ENCODE measurements at places on chromosomes 2 and 18.

DNA sequence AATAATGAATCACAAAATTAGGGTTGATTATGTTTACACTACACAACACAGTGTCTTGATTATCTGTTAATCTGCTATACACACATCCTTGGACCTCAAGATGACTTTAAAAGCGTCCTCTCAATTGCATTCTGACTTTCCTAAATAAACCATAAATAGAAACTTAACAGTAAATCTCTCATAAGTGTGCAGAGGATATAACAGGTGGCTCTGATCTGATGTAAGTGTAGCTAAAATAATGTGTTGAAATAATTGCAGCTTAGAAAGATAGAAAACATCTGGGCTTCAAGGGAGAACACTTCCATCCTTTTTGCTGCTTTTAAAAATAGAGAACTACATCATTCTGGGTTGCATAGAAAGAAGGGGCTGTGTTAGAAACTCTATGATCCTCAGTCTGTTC, 78.4 kb upstream of the EFEMP1 start:
- DNase-seq, result no peak

DNA sequence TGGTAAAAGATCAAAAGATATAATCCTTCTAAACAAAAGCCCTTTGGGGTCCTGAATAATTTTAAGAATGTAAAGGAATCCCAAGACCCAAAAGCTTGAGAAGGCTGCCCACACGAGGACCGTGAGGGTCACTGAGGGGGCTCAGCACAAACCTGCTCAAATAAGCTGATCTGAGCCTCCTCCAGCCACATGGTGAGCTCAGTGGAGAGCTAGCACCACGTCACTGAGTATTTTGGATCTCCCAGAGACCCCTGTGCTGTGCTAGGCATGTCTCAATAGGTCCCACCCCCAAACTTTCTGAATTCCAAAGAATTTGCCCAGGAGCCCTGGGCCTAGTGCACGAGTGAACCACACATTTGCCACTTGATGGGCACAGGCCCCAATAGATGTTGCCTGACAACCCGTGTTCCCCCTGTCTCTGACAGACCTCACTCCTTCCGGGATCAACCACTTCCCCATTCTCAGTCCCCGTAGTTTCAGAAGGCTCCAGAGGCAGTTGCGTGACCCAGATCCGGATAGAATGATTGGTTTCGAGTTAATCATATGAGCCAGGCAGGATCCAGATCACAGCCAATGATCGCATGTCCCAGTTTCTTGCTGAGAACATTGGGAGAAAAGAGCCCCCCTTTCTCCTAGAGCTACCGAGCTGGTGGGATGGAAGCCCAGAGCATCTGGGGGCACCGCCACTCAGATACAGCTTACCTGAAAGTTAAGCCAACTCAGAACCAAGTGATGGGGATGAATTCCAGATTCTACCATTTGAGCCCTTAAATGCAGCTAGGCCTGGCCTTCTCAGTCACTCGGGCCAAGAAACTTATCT, 203.8 kb downstream of the TNS1 start:
- DNase-seq, result no peak

- DNase-seq, result no peak
Measured at GRCh38 chr2:202091476-202091875, 18.4 kb downstream of the KIAA2012 start.

GRCh38 chr2:80061881-80062280, 242.7 kb downstream of the LRRTM1 start:
- no peak for DNase-seq

- no peak for DNase-seq
Measured at GRCh38 chr2:42996528-42996927, 204.1 kb upstream of the HAAO start.

DNA sequence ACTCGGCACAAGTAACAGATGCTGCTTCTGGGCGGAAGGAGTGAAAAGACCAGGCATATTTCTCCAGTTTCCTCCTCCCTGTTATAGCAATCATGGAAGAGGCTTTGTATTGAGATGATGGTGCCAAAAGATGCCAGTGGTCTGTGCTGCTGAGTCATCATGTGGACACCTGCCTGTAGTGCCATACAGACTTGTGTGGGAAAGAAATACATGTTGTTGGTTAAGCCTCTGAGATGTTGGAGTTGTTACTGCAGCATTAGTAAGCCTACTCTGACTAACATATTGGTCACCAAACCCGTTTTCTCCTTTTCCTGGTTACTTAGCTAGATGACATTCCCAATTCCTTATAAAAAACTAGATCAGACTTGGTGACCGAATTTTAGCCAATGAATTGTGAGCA, 356.9 kb downstream of the ZNF521 start:
- no peak for DNase-seq

- peak; percentile 30 for DNase-seq
Measured at GRCh38 chr2:162301151-162301804, 17.2 kb downstream of the IFIH1 start.

GRCh38 chr2:47303341-47304148, 99.4 kb upstream of the MSH2 start:
- no peak for DNase-seq

DNA sequence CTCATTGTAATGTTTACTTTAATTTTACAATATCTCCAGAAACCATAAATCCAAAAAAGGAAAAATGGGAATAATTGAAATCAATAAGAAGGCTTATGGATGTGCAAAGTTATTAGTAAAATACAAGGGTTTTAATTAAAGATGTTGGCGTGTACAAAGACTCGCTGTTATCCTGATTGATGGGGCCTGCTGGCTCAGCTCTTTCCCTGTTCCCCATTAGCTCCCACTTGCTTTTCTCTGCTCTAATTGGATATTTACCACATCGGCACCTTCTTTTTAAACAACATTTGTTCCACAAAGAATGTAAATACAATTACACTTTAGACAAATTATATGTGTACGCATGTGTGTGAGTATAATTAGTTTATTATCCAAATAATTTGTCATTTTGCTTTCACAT, 796.6 kb downstream of the ERBB4 start:
- no peak for DNase-seq

DNA sequence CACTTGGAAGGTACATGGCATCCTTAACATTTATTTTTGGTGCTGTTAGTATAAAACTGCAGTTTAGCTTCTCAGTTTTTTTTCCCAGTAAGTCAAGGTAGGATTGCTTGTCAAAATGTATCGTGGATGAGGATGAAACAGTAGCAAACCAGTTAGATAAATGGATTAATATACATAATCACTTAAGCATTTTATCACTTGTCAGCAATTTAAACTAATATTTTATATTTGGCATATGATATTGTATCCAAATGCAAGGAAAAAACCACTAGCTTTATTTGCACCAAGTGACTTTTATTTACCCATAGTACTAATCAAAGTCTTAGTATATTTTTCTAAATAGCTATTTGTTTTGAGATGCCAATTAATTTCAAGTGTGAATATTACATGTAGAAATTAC, 137.7 kb upstream of the XIRP2 start:
- no peak for DNase-seq

- DNase-seq, result peak; percentile 85
Measured at GRCh38 chr2:68441179-68441993, 25.7 kb downstream of the FBXO48 start.

GRCh38 chr2:696463-696862, 19.3 kb upstream of the TMEM18 start:
- DNase-seq, result no peak

- no peak for DNase-seq
Measured at GRCh38 chr2:120316528-120317179, 29.3 kb upstream of the INHBB start.

GRCh38 chr2:235232449-235233433, 261.1 kb upstream of the AGAP1 start:
- no peak for DNase-seq

- DNase-seq, result no peak
Measured at GRCh38 chr18:77102259-77103040, 30.1 kb downstream of the MBP start.

- DNase-seq, result no peak
Measured at GRCh38 chr2:12928197-12928774, 211.6 kb downstream of the TRIB2 start.

DNA sequence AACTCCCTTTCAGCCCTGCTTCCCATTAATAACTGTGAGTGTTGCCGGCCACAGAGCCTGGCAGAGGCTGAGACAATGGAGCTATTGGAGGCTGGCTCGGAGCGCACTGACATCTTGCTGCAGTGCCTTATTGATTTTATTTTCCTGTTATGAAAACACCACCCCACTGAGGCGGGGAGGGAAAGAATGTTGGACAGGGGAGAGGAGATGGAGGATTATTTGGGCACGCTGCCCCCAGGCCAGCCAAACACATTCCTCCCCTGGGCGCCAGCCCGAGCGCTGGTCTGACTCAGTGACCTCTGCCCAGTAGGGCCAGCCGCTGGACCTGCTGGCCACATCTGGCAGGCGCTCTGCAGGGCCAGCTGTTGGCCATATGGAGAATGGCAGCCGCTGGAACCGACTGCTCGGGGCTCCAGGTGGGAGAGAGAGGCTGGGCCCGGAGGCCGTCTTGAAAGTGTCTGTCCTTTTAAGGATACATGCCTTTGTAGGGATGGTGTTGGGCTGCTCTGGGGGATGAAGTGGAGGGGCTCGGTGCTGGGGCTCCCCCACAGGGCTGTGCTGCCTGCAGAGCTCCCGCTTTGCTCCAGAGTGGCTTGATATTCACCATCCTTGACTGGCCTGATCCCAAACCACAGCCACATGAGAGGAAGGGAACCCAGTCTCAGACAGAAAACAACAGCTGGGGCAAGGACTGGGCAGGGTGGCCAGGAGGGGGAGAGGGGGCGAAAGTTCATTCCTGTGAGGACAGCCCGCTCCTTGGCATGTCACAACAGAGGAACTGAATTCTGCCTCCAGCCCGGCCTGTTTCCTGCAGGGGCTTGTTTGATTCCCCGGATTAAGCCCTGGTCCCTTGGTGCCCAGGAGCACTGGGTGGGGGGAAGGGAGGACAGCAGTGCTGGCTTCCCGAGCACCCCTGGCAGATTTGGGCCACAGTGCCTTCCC, 179.0 kb downstream of the KLHL29 start:
- no peak for DNase-seq

DNA sequence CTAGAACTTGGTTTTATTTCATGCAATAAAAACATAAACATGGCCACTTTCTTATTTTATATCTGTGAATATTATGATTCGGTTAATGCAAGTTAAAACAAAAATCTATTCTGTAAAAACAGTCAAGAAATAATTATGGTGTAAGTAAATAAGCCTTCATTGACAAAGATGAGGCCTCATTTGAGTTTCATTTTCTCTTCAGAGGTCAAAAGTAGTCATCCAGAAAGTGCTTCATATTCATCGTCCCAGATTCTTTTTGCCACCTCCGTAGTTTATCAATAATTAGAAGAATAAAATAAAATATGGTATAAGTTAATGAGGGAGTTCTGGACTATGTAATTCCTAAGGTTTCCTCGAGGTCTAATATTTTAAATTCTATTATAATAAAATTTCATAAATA, 19.4 kb upstream of the HNRNPA3 start:
- DNase-seq, result no peak

- DNase-seq, result no peak
Measured at GRCh38 chr2:199757233-199757870, 93.6 kb downstream of the FTCDNL1 start.

DNA sequence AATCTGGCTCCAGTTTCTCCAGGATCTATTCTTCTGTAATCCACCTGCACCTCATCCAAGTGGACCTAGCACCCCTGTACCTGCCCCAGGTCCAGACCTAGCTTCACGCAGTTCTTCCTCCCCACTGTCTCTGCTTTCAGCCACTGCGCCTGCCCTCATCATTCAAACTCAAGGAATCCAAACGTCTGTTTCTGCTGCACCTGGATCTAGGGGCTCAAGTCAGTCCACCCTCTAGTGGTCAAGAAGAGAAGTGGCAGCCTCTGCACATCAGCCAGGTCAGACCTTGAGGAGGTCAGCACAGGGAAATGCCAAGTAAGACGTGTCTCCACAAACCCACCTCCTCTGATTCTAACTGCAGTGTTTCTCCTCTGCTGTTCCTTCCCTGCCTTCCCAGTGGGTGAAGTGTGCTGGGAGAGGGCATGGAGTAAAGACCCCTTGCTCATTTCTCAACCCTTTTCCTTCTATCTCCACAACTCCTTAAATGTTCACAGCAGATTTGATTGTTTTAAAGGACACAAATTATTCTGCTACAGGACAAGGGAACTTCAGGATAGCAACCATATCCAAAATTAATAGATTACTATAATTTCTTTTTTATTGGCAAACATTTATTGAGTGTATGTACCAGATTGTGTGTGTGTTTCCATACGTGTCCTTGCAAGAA, 8.6 kb upstream of the RNF152 start:
- DNase-seq, result no peak

DNA sequence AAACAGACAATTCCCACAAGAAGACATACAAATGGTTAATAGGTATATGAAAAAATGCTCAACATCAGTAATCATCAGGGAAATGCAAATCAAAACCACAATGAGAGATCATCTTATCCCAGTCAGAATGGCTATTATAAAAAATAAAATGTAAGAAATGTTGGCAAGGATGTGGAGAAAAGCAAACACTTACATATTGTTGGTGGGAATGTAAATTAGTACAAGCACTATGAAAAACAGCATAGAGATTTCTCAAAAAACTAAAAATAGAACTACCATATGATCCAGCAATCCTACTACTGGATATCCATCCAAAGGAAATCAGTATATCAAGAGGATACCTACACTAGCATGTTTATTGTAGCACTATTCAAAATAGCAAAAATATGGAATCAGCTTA, 186.6 kb downstream of the NOL4 start:
- DNase-seq, result no peak

DNA sequence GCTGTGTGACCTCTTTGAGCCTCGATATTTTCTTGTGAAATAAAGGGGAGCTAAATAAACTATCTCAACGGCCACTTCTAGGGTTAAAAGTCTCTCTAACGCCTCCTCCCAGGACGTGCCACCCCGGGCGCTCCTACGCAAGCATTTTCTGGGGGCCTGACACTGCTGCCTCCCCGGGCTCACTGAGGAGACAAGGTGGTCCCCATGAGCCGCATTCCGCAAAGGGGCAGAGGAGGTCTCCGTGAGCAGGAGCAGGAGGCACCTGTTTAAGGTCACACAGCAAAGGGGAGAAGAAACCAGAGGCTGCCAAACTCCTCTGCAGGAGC, 913 bp upstream of the WNT10A start:
- DNase-seq, result no peak

DNA sequence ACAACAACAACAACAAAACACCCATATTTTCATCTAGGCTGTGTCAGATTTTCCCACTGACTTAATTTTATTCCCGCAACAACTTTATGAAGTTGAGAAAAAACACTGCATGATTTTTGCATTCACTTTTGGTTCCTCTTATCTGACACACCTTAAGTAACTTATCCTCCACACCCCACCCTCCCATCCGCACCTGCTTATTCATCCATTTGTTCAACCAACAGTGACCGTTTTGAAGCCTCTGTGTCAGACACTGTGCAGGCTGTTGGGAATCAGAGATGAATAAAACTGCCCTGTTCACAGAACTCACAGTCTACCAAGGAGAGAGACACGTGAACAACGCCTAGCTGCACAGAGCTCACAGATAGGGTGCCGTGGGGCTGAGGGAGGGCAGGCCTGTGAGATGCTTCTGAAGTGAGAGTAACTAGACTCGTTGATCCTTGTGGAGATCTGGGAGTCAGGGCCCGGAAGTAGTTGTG, 7.4 kb downstream of the CNNM4 start:
- DNase-seq, result no peak

DNA sequence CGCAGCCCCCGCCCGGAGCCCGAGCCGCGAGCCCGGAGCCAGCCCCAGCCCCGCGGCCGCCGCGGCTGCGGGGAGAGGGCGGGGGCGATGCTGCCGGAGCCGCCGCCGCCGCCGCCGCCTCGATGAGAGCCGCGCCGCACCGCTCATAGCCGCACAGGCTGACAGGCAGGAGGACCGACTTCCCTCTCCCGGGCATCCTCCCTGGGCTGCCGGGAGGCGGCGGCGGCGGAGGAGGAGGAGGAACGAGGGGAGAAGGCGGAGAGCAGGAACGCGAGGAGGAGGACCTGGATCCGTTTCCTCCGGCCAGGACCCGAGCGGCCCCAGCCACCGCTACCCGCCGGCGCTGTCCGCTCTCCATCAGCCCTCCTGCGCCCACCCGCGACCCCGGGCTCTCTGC, 370 bp downstream of the KLHL29 start:
- no peak for DNase-seq

Measured in stimulated activated CD4-positive, alpha-beta T cell treated with anti-CD3 and anti-CD28 coated beads, Interleukin-1b, Interleukin-23, amount 100 ng/mL, for 24 hours (primary cell).